Naive B cell (primary cell): ENCODE measurements at places on chromosomes 7 and 10.

- DNase-seq: no peak
These were observed 158.4 kb upstream of the TMEM72 start for GRCh38 chr10:44752451-44753441.

DNA sequence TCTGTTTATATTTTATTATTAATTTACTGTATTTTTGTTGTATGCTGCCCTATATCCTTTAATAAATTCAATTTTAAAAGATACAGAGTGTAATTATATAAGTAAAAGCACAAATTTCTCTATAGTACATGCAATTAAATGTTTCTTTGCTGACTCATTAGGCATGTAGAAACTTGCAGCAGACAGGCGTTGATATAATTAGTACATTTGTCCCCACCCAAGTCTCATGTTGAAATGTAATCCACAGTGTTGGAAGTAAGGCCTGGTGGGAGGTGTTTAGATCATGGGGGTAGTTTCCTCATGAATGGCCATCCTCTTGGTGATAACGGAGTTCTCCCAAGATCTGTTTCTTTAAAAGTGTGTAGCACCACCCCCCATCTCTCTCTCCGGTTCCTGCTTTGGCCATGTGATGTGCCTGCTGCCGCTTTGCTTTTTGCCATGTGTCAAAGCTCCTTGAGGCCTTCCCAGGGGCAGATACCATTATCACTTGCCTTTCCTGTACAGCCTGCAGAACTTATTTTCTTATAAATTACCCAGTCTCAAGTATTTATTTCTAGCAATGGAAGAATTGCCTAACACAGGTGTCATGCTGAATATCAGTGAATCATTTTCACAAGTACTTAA is 63.7 kb downstream of the TSPAN12 start:
- no peak for DNase-seq

DNA sequence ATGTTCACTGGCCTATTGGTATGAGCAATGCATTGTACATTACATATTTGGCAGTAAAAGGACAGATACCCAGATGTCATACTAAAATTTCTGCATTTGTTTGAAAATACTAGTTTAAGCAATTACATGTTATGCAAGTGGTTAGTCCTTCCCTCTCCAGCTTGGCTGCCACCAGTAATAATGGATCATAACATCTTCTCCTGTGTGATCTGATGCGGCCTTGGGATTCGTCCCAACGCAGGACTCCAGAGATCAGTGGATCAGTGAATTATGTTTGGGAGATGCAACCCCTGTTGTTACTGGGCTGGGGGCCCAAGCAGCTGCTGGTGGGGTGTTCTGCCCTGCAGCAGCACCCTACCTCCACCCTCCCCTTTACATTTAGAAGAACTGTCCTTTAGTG is 11.2 kb upstream of the PDK4 start:
- no peak for DNase-seq

GRCh38 chr7:150934045-150934766 is 43.9 kb downstream of the KCNH2 start:
- DNase-seq: no peak

GRCh38 chr7:40833888-40834234 is 699.1 kb downstream of the SUGCT start:
- no peak for DNase-seq

DNA sequence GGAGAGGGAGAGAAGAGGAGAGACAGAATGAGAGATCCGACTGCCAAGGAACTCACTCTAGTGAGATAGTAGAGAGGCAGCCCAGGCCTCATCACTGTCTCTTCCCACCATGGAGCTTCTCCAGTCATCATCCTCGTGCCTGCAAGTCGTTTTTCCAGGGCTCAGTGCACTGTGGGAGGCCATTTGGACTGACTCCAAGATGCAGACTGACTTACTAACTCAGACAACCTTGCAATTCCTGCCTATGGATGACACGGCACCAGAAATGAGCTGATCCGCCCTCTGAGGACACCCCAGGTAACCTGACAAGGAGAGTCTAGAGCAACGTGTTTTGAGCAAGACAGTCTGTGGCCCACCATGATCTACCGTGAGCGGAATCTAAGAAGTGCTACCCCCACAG is 154.9 kb downstream of the GLI3 start:
- no peak for DNase-seq
